ENCODE measurements at places on chromosomes 12 and 14.

GRCh38 chr12:98740751-98741150 lies 95.7 kb downstream of the APAF1 start:
- DNase-seq, result no peak

DNA sequence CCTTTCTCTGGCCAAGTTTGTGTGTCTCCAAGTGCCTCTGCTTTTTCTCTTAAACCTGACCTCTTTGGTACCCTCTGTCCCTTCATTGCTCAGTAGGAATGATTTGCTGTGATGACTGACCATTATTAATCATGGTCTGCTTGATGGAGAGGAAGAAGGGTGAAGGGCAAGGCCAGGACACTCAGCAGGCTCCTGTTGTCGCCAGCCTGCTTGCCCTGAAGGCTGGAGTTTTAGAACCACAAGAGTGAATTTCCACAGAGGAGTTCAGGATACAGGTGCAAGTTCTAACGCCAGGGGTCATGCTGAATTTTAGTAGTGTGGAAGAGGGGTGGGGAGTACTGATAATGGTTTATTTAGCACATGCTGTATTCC lies 2.8 kb upstream of the ITGA5 start:
- no peak for DNase-seq

DNA sequence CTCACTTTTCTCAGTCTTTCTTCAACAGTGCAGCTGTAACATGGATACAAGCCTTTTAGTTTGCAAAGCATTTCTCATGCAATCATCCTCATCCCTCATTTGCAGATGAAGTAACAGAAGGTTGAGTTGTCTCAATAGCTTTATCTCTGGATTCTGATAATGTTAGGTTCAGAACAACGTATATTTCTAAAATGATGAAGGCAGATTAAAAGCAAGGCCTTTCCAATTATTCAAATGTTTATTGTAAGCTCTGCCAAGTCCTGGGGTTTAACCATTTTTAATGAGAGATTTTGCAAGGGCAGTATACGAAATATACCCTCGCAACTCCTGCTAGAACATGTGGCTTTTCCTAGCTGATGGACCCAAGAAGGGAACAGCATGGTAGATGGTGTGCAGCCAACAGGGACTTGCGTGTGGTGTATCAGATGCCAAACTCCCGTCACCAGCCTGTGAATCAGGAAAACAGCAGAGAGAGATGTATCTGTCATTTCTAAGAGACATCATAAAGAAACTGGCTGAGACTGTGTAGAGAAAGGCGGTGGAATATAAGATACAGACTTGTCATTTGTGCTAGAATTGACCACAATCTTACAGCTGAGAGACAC lies 319.7 kb downstream of the MED13L start:
- no peak for DNase-seq

DNA sequence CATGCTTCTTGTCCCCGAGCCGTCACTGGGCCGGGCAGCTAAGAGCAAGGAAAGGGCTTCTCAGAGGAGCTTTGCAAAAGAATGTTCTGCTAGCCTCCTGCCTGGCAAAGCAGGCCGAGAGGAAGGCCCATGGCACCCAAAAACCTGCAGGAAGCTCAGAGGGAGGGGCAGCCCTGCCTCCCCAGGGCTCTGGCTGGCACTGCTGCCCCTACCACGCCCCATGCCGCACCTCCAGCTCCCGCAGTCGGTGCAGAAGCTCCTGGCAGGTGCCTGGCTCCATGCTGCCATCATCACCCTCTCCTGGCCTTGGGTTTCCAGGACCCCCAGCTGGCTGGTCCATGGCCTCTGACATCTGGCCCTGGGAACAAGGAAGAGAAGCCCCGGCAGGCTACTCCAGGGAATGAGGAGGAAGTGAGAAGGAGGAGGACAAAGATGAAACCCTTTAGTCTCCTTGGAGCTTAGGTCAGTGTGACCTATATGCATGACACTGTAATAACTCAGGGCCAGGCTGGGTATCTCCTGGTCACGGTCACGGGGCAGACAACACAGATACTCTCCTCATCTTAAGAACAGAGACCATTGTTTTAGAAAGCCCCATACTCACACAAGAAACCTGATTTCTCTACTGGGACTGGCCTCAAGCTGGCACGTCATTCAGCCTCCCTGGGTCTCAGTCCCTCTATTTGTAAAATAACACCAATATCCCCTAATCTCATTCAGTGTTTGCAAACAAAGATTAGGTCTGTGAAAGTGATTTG lies 24.3 kb downstream of the NCKAP5L start:
- no peak for DNase-seq

GRCh38 chr14:83441801-83442200 lies 1908.1 kb upstream of the SEL1L start:
- DNase-seq, result no peak

DNA sequence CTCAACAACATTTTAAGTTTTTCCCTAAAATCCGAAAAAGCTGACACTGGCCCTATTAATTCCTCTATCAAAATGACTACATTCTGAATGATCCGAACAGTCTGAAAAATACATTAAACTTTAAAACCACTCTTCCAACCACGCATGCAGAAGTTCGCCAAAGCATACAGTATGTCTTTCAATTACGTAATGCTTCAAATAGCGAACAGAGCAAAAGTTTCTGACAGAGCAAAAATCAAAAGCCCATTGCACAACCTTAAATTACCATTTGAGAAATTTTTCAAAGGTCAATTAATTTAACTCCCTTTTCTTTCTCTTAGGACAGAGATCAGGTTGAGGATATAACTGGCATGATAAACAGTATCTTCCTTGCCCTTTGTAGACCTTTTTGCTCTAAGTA lies 33.2 kb downstream of the LRIG3 start:
- no peak for DNase-seq

- DNase-seq, result no peak
Measured at GRCh38 chr12:109269428-109269827, 39.7 kb downstream of the FOXN4 start.

DNA sequence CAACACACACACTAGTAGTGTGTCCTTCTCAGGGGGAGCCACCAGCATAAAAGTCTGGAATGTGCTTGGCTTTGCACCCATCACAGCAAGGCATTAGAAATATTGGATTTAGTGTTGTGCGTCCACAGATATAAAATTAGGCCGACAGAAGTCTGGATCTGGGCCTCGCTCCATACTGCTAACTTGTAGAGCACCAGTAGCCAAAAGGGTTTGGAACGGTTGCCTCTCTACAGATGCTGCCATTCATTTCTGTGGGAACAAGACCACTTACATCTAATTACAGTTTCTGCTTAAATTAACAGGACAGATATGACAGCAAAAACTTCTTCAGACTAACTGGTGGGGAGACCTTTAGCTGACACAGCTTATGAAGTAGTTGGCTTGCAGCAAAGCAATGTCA lies 94.2 kb downstream of the EXOC5 start:
- DNase-seq, result no peak

DNA sequence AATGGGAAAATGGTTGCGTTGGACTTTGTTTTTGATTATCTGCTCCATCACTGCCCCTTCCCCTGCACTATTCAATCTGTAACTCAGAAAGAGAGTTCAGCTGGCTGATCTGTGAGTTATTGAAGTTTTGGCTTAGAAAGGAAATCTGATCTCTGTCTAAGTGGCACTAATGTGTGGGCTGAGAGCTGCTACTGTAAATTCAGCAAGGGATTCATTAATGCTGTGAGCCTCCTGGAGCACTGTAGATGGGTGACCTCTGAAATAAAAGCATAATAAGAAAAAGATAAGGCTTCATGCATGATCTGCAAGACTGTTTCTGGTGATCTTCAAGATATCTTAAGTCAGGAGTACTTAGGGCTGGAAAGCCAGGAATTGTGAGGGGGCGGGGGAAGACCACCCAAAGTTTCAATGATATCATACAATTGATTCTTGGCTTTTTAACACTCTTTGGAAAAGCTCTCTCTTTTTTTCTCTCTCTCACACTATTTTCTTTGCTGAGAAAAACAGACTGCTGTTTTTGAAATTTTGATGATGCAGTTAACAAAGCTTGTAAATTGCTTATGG lies 101.1 kb downstream of the C12orf75 start:
- DNase-seq, result no peak

DNA sequence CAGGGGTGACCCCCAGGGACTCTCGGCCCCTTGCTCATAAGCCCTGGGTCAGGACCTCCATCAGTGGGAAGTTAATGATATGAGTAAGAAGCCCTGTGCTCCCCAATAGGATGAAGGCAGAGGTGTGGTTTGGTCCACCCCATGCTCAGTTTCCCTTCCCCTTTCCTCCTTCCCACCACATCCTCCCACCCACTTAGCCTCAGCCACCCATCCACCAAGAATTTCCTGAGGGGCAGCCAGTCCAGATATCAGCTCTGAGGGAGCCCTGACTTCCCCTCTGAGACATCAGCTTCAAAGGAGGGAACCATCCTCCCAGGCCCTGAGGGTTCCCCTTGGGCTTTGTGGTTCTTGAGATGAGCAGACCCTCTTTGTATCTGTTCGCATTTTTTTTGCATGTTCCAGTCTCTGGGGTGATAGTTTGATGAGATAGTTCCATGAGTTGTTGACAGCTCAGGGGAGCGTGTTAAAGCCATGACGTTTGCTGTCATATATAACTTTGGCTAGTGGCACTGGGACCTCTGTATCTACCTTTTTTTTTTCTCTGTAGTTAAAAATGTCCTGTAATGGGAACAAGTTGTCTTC lies 71.2 kb downstream of the LGMN start:
- no peak for DNase-seq

DNA sequence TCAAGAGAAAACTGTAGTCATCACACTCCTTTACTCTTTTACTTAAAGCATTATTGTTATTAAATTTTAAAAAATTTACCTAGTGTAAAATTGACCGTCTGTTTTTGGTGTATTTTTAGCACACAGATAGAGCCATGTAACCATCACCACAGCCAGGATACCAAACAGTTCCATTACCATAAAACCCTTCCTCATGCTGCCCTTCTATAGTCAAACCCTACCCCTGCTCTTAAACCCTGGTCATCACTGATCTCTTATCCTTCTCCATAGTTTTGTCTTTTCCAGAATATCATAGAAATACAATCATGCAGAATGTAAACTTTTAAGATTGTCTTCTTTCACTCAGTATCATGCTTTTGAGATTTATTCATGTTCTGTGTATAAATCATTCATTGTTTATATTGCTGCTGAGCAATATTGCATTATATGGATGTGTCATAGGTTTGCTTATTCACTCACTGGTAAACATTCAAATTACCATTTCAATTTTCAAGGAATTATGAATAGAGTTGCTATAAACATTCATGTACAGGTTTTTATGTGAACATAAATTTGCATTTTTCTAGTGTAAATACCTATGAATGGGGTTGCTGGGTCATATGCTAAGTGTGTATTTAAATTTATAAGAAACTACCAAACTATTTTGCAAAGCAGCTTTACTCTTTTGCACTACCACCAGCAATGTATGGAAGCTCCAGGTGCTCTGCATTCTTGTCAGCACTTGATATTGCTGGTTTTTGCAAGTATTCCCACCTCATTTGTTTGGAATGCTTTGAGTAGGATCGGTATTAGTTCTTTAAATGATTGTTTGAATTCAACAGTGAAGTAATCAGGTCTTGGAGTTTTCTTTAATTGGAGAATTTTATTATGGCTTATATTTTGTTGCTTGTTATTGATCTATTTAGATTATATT lies 125.5 kb downstream of the LMNTD1 start:
- no peak for DNase-seq

GRCh38 chr12:49952391-49953055 lies 2.0 kb downstream of the AQP2 start:
- no peak for DNase-seq

DNA sequence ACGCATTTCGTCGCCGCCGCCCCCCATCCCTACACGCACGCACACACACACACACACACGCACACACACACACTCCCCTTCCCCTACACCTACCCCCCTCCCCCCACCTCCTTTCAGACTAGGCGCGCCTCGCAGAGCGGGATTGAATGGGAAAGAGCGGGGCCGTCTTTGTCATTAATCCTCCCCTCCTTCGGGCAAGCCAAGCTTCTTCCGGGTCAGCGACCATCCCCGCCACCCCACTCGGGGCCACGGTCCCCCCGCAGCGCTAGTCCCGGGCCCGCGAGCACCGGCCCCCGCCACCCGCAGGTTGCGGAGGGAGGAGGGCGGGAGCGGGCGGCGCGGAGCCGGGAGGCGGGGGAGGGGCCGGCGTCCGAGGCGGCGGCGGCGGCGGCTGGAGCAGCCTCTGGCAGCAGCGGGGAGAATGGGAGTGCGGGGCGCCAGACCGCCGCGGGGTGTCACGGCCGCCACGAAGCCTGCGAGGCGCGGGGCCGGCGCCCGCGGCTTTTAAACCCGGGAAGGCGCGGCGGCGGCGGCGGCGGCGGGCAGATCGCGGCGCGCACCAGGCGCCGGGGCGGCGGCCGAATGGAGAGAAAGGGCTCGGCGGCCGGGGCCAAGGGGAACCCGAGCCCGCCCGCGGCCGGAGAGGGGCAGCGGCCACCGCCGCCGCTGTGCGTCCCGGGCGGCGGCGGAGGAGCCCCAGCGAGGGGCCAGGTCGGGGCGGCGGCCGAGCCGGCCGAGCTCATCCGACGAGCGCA lies at the start of gene TTC9:
Gene TTC9, plus strand, starts transcription at position 369 of the 755 bp plus-strand sequence. Its CDS starts 214 bp downstream, at position 583.
- no peak for DNase-seq

DNA sequence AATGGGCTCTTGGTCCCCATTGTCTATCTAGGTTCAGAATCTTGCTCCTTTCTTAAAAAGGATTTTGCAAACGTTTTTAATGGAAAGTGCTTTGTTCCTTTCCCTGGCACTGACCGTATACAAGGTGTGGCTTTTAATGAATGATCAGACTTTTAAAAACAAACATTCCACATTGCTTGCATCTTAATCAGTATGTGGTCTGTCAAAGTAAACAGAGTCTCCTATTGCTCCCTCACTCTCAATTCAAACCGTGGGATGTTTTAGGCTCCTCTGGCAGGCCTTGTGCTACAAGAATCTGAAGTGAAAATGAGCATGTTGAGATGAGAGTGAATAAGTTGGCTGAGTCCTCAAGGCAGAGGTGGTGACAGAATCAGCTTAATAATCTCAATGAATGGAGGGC lies 107.0 kb downstream of the VRK1 start:
- DNase-seq, result no peak

DNA sequence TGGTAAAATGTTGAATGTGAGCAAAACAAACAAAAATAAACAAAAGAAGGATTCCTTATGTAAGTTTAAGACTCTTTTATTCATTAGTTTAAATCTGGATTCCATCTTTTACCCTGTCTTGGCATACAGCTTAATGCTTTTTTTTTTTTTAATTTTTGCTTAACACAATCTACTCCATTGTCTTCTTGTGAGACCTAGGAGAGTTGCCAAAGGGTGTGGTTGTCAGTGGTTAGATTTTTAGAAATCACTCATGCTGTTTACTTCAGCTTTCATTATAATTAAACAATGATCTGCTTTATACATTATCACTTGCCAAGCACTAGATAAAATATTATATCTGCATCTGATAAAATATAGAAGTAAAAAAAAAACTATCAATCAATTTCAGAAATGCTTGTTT lies 77.7 kb upstream of the KITLG start:
- no peak for DNase-seq

DNA sequence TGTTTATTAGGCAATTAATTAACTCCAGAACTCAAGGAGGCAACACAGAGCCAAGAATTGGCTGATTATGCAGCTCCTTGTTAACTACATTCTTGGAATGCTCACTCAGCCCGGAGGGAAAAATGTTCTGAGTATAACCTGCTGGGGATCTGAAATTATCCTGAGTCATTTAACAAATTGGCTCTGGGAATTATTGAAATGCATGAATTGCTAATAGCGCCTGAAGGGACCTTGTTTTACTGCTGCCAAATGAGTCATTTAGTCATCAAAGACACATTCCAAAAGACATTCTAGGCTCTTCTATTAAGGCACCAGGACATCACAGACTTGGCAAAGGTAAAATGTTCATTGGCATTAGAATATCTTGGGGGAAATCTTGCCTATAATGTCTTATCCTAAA lies 13.0 kb downstream of the TMEM52B start:
- DNase-seq, result no peak

- no peak for DNase-seq
Measured at GRCh38 chr14:23054000-23054811, 3.1 kb downstream of the CDH24 start.

GRCh38 chr12:46963977-46964971 lies 115.1 kb upstream of the PCED1B start:
- no peak for DNase-seq
